Activated CD8-positive, alpha-beta T cell treated with anti-CD3 and anti-CD28 coated beads, Interleukin-2, amount 10 ng/mL, durations not matched to agents 7 days and 5 days (primary cell): ENCODE measurements at places on chromosomes 5 and 9.

- no peak for DNase-seq
These were observed 40.4 kb upstream of the GADD45G start for GRCh38 chr9:89564346-89564878.

DNA sequence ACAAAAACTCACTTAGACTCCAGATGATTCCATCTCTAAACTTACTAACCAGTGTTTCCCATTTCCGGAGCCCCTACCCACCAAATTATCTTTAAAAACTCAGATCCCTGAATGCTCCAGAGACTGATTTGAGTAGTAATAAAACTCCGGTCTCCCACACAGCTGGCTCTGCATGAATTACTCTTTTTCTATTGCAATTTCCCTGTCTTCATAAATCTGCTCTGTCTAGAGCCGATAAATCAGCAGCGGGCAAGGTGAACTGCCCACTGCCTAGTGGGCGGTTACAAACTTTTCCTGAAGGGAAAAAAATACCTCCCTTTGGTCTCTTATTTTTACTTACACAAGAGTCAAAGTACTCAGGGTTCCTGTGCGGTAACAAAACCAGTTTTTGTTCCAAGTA is 624.4 kb upstream of the RORB start:
- DNase-seq = no peak

- DNase-seq = no peak
These were observed 53.0 kb upstream of the KLF4 start for GRCh38 chr9:107542411-107543157.

GRCh38 chr5:136058039-136058971 is 29.5 kb downstream of the TGFBI start:
- no peak for DNase-seq

DNA sequence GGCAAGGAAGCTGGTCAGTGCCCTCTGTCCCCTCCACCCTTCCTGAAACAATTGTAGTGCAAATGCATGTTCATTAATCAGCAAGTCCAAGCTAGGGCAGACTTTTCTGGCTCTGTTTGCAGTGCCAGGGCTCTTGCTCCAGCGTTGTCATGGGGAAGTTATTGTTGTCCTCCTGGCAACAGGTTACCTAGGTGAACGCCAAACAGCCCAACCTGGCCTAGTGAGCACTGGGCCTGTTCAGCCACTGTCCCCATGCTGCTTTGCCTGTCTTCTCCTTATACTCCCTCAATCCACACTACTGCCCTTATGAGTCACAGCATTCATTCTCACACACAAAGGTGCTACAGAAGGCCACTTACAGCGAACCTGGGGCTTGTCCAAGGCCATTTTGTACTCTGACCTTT is 34.5 kb upstream of the GLIS3 start:
- DNase-seq = no peak

- no peak for DNase-seq
These were observed 218.6 kb downstream of the LURAP1L start for GRCh38 chr9:12993466-12993865.

GRCh38 chr5:171450423-171451331 is 31.2 kb downstream of the FGF18 start:
- DNase-seq = peak; percentile 33

DNA sequence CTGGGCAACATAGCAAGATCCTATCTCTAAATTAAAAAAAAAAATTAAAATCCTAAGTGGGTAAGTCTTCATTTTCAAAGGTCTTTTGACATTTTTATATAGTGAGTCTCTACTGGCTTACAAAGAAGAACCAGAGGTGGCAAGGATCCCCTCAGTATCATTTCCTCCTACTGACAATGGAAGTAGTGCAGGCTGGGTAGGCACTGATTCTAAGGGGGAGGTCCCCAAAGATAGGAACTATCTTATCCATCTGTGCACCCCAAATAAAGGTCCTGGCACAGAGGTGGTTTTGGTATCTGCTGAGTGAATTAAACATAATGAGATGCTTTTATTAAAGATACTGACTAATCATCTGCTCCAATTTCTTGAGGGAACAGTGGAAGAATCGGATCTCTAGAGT is 4.2 kb downstream of the FAM193B start:
- DNase-seq = no peak

DNA sequence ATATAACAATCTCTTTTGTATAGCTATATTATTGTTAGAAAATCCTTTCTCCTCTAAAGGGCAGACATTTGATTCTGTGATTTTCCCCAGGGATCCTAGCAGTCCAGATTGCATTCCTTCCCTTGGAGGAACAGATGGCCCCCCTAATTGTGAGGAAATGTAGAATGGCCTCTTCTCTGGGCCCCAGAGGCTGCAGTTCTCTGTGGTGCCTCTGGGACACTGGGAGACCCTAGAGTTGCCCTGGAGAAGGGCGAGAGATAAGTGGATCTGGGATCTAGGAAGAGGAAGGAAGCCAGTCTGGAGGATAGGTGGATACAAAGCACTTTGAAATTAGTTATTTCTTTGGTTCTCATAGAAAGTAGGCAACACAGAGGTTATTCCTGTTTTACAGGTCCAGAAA is 1.9 kb upstream of the HINT2 start:
- DNase-seq = no peak

DNA sequence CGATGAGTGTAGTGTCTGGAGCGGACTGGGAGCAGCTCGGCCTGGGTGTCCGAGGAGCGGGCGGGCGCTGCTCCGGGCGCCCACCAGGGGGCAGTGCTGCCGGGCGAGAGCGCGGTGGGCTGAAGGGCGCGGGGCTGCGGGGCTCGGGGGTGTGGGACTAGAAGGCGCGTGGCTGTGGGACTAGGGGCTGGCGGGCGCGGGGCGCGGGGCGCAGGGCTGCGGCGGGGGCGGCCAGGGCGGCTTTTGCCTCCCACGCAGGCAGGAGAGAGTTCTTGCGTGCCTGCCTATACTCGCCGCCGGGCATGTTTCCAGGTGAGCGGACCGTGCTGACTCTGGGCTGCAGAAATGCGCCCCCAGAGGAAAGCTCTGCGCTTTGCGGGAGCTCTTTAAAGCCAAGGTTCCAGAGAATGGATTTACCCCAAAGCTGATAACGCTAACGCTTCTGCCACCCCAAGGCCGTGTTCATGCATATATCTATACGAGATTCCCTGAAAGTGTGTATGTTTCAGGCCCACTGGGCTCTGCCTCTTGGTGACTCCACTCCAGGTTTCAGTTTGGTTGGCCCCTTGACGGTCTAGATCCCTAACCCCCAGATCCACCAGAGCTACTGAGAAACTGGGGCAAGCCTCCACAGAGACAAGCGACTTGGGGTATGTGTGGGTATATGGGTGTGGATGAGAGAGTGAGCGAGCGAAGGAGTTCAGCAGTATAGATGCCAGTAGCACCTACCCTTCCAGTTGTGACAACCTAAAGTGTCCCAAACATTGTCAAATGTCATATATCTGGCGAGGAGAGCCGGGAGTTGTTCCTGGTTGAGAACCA is 56.2 kb downstream of the ACER2 start:
- DNase-seq = peak; percentile 76

DNA sequence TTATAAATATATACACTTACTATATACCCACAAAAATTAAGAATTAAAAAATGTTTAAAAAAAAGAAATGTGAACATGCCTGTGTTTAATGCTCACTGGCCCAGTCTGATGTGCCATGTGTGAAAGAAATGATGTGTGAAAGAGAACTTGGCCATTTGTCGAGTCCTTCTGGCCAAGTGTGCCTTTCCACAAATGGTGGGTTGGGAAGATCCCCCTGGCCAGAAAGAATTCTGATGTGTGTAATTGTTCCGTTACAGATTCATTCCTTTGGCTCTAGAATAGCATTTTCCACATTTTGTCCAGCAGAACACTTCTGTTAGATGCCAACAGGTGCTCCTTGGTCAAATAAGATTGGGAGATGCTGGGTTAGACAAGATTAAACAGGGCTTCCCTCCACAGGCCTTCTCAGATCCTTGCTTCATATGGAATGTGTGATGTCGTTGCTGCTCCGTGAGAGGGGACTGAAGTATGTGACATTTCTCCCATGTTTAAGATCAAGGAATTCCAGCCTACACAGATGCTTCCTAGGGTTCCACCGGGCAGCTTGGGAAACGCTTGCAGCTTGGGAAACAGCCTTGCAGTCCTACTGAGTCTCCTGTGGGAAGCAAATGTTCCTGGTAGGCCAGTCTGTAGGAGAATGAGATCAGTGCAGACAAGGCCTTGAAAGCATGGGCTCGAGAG is 32.1 kb downstream of the GDNF start:
- no peak for DNase-seq

- DNase-seq = no peak
These were observed 459.9 kb upstream of the ZNF462 start for GRCh38 chr9:106403081-106403480.

GRCh38 chr9:70600506-70600905 is 186.0 kb upstream of the KLF9 start:
- no peak for DNase-seq

GRCh38 chr5:148011398-148012137 is 52.2 kb upstream of the SPINK5 start:
- DNase-seq = no peak

DNA sequence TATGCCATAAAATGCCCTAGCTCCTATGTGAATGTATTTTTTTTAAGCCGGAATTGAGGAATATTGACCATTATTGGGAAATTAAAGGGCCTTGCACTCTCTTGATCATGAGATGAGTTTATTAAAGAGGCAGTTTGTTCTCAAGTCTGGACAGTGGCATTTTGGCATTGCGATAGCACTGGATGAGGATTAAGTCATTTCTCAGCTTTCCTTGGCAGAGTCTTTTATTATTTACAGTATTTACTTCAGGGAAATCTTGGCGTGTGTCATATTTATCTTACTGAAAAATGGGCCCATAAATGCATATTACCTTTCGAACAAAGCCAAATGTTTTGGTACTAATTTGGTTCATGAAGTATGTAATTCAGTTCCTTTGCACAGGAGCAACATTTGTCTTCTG is 194.4 kb downstream of the EBF1 start:
- DNase-seq = no peak

DNA sequence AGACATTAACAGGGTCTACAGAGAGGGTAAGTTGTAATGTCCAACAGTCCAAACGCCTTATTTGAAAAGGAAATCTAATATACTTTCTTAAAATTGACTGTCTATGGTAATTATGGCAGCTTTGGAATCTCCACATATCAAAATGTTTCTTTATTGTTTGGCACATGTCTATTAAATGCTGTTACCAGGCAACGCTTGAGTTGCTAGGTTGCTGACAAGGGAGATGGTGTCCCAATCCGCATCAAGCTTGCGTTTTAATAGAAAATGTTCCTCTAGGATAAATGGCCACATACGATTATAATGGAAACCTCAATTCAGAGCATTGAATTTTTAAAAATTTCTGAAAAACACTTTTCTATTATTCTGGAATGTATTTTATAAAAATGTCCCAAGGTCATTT is 9.2 kb downstream of the ANXA1 start:
- no peak for DNase-seq

- DNase-seq = no peak
These were observed 184.5 kb downstream of the CRB2 start for GRCh38 chr9:123540457-123540856.

DNA sequence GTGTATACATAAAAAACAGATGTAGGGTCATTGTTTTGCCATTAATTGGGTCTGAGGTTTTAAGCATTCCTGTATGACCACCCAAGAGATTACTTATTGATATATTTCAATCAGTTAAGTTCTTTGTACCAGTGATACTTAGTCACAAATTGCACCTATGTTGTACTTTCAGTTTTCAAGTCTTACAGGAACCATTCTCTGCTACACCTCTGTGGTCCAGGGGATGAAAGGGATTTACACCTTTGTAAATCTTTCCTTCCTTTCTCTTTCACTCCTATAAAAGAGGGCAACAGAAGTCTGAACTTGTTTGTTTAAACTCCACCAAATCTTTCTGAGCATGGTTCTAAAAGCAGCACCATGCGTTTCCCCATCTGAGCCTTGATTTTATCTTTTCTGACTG is 86.1 kb downstream of the DEPDC1B start:
- DNase-seq = no peak

GRCh38 chr5:14678773-14679334 is 14.3 kb downstream of the OTULIN start:
- DNase-seq = no peak
